Stimulated activated CD8-positive, alpha-beta memory T cell treated with anti-CD3 and anti-CD28 coated beads, Interleukin-15, amount 100 ng/mL, for 48 hours (primary cell): ENCODE measurements at places on chromosomes 1 and 21.

- no peak for DNase-seq
Measured at GRCh38 chr1:226108935-226109828, 46.7 kb downstream of the H3-3A start.

DNA sequence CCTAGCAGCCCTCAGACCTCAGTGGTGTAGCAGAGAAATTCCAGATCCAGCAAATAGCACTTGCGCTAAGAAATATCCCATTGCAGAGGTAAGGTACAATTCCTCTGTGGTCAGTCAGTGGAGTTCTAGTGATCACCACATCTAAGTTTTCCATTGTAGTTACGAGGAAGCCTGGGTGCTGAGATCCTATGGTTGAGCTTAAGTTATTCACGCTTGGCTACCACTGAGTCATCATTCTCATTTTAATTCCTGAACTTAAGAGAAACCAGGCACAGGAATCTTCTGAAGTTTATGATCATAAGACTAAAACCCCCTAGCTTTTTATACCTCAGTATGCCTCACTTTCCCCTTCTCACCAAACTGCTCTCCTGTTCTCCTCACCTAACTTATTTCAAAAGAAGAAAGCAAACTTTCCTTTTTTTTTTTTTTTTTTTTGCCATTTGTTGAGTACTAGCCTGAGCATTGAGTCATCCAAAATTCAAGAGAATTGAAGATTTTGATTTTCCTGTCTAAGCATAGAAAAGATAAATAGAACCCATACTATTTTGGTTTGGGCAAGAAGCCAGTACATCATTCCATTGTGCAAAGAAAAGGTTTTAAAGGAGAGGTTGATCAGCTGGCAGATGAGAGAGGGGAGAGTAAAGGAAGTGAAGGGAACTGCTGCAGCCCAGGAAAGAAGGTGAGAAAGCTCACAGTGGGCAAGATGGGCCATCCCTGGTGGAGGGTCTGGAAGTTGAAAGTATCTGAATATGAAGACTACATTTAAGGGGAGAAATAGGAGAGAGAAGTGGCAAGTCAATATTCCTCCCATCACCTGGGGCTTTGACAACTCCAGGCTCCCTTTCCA lies 39.9 kb downstream of the SERBP1 start:
- DNase-seq, result no peak

GRCh38 chr21:40845441-40845995 lies 1.4 kb downstream of the DSCAM start:
- DNase-seq, result no peak

DNA sequence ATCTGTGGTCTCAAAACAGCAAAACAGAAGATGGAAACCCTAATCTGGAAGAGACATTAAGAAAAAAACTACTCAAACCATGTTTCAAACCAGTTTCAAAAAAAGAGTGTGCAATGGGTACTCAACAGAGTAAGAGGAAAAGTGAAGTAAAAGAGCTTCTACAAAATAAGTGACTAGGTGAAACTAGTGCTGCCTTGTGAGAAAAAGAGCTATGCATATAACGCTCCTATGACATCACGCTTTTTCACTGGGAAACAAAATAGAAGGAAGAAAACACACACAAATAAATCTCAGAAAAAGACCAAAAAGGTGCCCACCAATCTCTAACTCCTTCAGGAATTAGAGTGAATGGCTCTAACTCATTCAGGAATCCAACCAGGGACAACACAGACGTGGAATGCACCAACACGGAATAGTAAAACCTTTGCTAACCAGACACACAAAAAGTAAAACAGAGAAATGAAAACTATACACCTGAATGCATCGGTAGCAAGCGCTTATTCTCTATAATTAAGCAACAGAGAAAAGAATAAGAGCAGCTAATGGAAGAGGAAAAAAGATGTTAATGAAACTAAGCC lies 1.3 kb downstream of the FOXJ3 start:
- no peak for DNase-seq

GRCh38 chr1:201696217-201696761 lies 132.7 kb upstream of the IPO9 start:
- DNase-seq, result no peak
